Cerebellar cortex (tissue), 1 donor: ENCODE measurements at places on chromosomes 12 and 14.

DNA sequence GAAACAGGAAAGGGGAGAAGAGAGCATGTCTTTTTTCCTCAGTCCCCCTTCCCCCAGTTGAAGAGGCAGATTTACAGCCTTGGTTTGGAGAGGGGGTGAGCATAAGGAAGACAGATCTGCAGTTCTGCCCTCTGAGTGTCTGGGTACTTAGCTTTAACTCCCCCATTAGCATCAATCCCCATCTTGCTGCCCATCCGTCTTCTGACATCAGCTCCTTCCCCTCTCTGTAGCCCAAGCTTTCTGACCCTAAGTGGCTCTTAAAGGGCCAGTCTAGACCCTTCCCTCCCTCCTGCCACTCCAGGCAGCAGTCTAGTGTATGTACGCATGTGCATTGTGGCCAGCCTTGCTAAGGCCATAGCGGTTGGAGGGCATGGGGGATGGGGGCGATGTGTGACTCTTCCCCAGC is 7.3 kb downstream of the GPR84 start:
- peak; percentile 91 for DNase-seq

- no peak for DNase-seq
Observed at GRCh38 chr14:91919814-91920213, 27.7 kb downstream of the FBLN5 start.

DNA sequence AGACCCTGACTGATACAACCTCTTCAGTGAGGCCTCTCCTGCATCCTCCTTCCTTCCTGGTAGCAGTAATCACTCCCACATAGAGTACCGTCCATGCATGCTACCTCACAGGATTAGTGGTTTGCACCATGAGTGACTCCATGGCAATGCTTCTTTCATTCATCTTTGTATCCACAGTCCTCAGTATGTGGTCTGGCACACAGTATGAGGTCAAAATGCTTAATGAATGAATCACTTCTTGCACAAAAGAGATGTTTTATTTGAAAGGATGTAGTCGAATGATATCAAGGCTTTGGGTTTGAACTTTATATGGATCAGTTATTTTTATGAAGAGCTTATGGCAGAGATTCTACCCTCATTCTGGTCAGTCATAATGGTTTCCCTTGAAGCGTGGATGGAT is 42.2 kb downstream of the KCNA5 start:
- no peak for DNase-seq

DNA sequence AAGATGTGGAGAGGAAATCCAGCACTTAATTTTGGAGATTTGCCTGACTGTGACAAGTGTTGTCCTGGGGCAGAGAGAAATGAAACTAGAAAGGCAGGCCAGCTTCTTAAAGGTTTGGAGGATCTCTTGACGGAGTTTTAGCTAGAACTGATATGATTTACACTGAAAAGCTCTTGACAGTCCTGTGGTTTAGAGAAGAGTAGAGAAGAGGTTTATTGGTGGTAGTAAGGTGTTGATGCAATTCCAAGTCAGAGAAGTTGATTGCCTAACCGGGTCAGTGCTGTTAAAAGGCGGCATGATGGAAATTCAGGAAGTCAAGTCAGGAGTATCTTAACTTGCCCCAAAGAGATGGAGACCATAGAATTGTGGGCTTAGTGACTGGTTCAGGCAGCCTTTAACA is 89.0 kb upstream of the TRAF3 start:
- DNase-seq: no peak
